HepG2 (cell line): ENCODE measurements at places on chromosomes 2 and 18. TPM values are rescaled to one million over a fixed set of nuclear protein-coding genes. Genes with fewer than 3 reads are reported as not detected.

The ANO7 gene
- 4.1 and 4.9 TPM in 2 replicates for polyA plus RNA-seq

The CHAC2 gene
- 1.1 and 1.7 TPM in 2 replicates for polyA plus RNA-seq

The TMEM127 gene
- 33.9 and 45.2 TPM in 2 replicates for polyA plus RNA-seq

The SERPINB13 gene
- not detected in 2 replicates for polyA plus RNA-seq

The UGT1A3 gene
- polyA plus RNA-seq, result 0.39 TPM in 1 of 2 replicates, not detected in the other

The AMER3 gene
- polyA plus RNA-seq, result not detected in 2 replicates

The DLGAP1 gene
- polyA plus RNA-seq, result 0.01 and 0.03 TPM in 2 replicates

The MROH2A gene
- polyA plus RNA-seq, result 0.03 and 0.07 TPM in 2 replicates

The FBLN7 gene
- polyA plus RNA-seq, result 2.3 and 2.4 TPM in 2 replicates

The GMCL1 gene
- polyA plus RNA-seq, result 13.3 and 24.0 TPM in 2 replicates

The CD8B gene
- 0.04 TPM in 1 of 2 replicates, not detected in the other for polyA plus RNA-seq

The E2F6 gene
- polyA plus RNA-seq, result 22.6 and 27.3 TPM in 2 replicates

The ZNF892 gene
- not detected in 2 replicates for polyA plus RNA-seq

The IL1F10 gene
- not detected in 2 replicates for polyA plus RNA-seq

The KCNK3 gene
- 0.03 TPM in 1 of 2 replicates, not detected in the other for polyA plus RNA-seq

The MC5R gene
- polyA plus RNA-seq, result not detected in 2 replicates

The DUSP2 gene
- polyA plus RNA-seq, result not detected in 2 replicates
